HFFc6 (cell line): ENCODE measurements at places on chromosomes 5 and 9. TPM values are rescaled to one million over a fixed set of nuclear protein-coding genes. Genes with fewer than 3 reads are reported as not detected.

The ANKRD34B gene
- not detected in 2 replicates for total RNA-seq

The NMUR2 gene
- total RNA-seq: not detected in 3 replicates

The LCN1 gene
- not detected in 3 replicates for total RNA-seq

The CENPH gene
- 9.3 to 20.9 TPM (median 17.1 TPM) in 3 replicates for total RNA-seq

- peaks cover 8% of the 10 kb centered on the region; the same call in 1 of the 2 replicates for H3K4me1 ChIP-seq
- H3K36me3 ChIP-seq: no peaks in the 10 kb centered on the region
- no peaks in the 10 kb centered on the region for H3K27me3 ChIP-seq
- DNase-seq: no peak
- H3K4me3 ChIP-seq: no peak overlapping the region
- H3K27ac ChIP-seq: no peak overlapping the region
Measured at GRCh38 chr5:125262782-125263181, 516.3 kb upstream of the ZNF608 start.

DNA sequence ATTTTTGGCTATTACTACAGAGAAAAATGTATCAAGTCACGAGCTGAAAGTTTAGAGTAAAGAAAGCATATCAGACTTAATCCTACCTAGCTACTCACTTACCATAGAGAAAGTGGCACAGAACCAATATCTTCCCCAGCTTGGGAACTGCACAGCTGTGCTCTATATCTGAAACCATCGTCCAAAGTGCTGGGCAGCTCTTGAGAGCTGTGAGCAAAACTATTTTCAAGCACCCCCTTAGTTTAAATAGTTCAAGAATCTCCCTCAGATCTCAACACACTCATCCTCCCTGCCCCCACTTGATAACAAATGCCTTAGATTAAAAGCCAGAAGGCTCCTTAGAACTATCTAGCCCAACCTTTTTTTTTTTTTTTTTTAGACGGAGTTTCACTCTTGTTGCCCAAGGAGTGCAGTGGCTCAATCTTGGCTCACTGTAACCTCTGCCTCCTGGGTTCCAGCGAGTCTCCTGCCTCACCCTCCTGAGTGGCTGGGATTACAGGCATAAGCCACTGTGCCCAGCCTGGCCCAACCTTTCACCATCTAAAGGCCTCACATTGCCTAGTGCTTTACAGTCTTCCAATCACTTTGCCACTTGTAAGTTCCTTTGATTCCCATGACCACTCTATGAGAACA is 94.2 kb upstream of the APC start:
- H3K4me1 ChIP-seq: peaks cover 15% of the 10 kb centered on the region
- no peak overlapping the region for H3K4me3 ChIP-seq
- H3K27me3 ChIP-seq: peaks cover 5% of the 10 kb centered on the region
- no peaks in the 10 kb centered on the region for H3K36me3 ChIP-seq

DNA sequence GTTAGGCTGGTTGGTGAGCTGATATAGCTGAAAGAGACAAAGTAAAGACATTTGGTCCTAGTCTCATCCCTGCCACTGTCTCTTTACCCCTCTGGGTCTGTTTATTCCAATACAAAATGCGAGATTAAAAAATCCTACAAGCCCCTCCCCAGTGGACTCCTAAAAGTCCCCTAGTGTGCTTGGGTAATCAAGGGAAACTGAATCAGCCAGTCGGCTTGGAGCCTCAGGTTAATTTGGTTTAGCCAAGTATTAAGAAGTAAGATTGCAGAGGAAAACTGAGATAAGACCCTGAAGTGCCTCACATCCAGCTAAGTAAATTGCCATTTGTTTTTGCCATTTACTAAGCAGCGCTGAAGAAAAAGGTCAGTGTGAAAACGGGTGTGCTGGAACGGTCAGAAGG is 10.4 kb downstream of the NIM1K start:
- H3K4me1 ChIP-seq: peaks cover 15% of the 10 kb centered on the region
- no peak overlapping the region for H3K27ac ChIP-seq
- no peak for DNase-seq

GRCh38 chr9:5817862-5818261 is 15.1 kb downstream of the ERMP1 start:
- H3K27me3 ChIP-seq: no peaks in the 10 kb centered on the region
- peaks cover 36% of the 10 kb centered on the region for H3K4me1 ChIP-seq
- H3K27ac ChIP-seq: peak overlapping the region; percentile 45
- no peak overlapping the region for H3K4me3 ChIP-seq
- H3K36me3 ChIP-seq: peaks cover 4% of the 10 kb centered on the region; the same call in 1 of the 2 replicates

DNA sequence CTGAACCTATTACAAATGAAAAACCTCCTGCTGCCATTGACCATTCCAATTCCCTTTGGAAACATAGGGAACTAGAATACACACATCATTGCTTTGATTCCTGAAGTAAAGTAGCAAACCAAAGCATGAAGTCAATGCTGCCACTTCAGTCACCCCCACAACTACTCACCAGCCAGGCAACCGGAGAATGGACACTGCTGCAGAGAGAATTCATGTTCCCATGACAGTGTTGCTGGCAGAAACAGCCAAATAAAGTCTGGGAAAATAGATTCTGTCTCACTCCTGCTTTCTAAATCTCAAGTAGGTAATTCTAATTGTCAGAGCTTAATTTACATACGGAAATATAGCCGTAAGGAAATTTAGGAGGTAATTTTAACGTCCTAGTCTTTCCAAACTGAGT is 162.9 kb upstream of the PLPPR1 start:
- H3K4me1 ChIP-seq: no peaks in the 10 kb centered on the region
- no peak overlapping the region for H3K4me3 ChIP-seq
- H3K27ac ChIP-seq: no peak overlapping the region
- H3K36me3 ChIP-seq: no peaks in the 10 kb centered on the region; the same call in 1 of the 2 replicates
- DNase-seq: no peak

DNA sequence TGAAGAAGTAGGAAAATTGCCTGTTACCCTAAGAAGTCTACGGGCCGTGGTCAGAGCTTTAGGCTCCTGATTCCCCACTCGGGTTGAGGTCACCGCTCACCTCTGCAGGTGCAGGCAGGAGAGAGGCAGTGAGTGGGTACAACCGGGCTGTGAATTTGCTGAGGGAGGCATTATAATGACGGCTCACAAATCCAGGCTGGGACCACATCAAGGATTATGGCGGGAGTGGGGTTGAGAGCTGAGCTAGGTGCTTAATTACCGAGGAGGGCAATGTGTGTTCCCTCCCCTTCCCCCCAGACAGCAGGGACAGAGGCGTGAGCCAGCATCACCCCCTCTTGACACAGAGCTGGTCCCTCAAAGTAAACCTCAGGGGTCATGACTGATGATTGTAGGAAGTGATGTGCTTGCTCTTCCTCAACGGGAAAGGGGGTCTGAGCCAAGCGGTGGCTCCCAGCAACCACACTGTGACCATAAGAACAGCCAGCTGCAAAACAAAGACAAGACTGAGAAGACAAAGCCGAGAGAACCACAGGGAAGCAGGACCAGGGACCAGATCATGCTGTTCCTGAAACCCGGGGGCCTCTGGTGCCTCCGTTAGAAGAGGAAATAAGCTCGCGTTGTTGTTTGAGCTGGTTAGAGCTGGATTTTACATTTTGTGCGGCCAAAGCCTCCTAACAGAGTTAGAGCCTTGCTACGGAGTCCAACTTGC is 77.7 kb downstream of the OLFM1 start:
- H3K27me3 ChIP-seq: peaks cover 12% of the 10 kb centered on the region
- H3K36me3 ChIP-seq: peaks cover 3% of the 10 kb centered on the region; the same call in 1 of the 2 replicates
- no peak overlapping the region for H3K4me3 ChIP-seq
- no peak for DNase-seq
- no peak overlapping the region for H3K27ac ChIP-seq

DNA sequence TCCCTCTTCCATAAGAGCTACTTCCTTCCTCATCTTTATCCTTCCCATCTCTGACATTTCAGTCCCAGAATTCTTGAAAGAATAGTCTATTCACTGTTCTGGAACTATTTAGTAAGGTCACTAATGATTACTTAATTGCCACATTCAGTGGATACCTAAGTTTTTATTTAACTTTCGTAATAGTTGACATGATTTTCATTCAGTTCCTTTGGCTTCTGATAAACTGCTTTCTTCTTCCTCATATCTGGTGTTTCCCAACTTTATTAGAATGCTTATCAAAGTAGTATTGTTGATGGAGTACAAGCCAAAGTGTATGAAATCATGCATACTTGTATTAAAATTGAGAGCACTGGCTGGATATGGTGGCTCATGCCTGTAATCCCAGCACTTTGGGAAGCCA is 10.8 kb downstream of the UBE2D2 start:
- no peaks in the 10 kb centered on the region; the same call in 1 of the 2 replicates for H3K27me3 ChIP-seq
- peaks cover 53% of the 10 kb centered on the region for H3K4me1 ChIP-seq
- DNase-seq: no peak
- no peaks in the 10 kb centered on the region for H3K36me3 ChIP-seq

GRCh38 chr9:35909687-35910612 is 660 bp downstream of the SPAAR start:
- peak overlapping the region; percentile 52 for H3K27ac ChIP-seq
- no peak overlapping the region for H3K4me3 ChIP-seq
- H3K27me3 ChIP-seq: peaks cover 2% of the 10 kb centered on the region

GRCh38 chr5:38297830-38298608 is 39.7 kb downstream of the EGFLAM start:
- H3K36me3 ChIP-seq: no peaks in the 10 kb centered on the region
- peaks cover 10% of the 10 kb centered on the region for H3K27me3 ChIP-seq
- H3K4me3 ChIP-seq: no peak overlapping the region

DNA sequence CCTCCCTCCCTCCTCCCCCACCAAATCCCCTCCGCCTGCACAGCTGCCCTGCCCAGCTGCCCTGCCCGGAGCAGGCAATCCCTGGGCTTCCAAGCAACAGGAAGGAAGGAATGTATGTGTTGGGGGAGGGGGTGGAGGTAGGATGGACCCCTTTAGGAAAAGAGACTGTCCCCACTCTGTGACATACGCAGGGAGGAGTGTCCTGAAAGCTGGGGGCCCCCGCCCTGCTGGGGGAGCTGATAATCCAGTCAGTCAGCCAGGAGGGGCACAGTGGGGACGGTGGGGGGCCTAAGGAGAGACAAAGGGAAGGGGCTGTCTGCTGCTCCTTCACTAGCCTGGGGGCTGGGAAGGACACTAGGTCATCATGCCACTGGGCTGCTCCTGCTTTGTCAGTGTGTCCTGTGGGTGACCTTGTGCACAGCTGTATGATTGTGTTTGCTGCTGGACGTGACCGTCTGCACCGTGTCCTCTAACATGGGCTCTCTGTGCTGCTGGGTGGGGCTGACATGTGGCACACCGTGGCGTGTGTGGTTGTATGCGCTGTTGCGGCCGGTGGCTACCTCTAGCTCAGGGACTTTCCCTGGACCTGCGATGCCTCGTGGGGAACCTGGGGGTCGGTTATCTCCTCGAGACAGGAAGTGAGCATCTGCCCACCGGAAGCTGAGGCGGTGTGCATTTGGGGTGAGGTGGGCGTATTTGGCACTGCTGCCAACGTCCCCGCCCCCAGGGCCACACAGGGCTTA is 3.0 kb downstream of the N4BP3 start:
- H3K27ac ChIP-seq: no peak overlapping the region
- no peaks in the 10 kb centered on the region for H3K4me1 ChIP-seq
- H3K4me3 ChIP-seq: no peak overlapping the region
- peaks cover 28% of the 10 kb centered on the region for H3K27me3 ChIP-seq

- no peaks in the 10 kb centered on the region for H3K27me3 ChIP-seq
- no peaks in the 10 kb centered on the region for H3K36me3 ChIP-seq
- H3K4me1 ChIP-seq: no peaks in the 10 kb centered on the region
- no peak overlapping the region for H3K4me3 ChIP-seq
Measured at GRCh38 chr9:83749706-83750105, 41.9 kb upstream of the UBQLN1 start.

DNA sequence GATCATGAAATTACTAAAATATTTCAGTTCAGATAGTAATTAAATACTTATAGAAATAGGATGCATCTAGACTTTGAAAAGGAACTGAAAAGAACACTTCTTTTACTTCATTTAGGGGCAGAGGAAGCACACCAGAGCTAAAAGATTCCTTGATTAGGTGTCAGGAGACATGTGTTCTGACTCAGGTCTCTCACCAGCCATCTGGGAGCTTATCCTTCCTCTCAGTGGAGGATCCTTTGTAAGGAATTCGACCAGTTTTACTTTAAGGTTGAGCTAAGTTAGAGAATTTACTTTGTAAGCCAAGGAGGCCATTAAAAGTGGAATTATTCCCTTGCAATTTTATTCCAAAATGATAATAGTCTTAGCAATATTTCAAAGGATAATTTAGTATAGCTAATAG is 16.7 kb downstream of the VCAN start:
- no peak overlapping the region for H3K27ac ChIP-seq
- peak; percentile 9 for DNase-seq
- H3K27me3 ChIP-seq: peaks cover 1% of the 10 kb centered on the region; the same call in 1 of the 2 replicates
- peaks cover 20% of the 10 kb centered on the region for H3K36me3 ChIP-seq
- no peak overlapping the region for H3K4me3 ChIP-seq

- H3K27ac ChIP-seq: no peak overlapping the region
- H3K36me3 ChIP-seq: peaks cover 17% of the 10 kb centered on the region
- no peak overlapping the region for H3K4me3 ChIP-seq
- no peaks in the 10 kb centered on the region for H3K27me3 ChIP-seq
Measured at GRCh38 chr5:79641414-79641813, 29.2 kb downstream of the TENT2 start.

- DNase-seq: peak; percentile 88
- peaks cover 100% of the 10 kb centered on the region for H3K4me1 ChIP-seq
- H3K36me3 ChIP-seq: peaks cover 63% of the 10 kb centered on the region
- H3K4me3 ChIP-seq: peak overlapping the region; percentile 67
- H3K27ac ChIP-seq: peak overlapping the region; percentile 82
Measured at GRCh38 chr9:79686381-79687130, 114.8 kb downstream of the TLE4 start.

- H3K36me3 ChIP-seq: no peaks in the 10 kb centered on the region
- no peaks in the 10 kb centered on the region for H3K4me1 ChIP-seq
- DNase-seq: no peak
- H3K4me3 ChIP-seq: no peak overlapping the region
- no peak overlapping the region for H3K27ac ChIP-seq
Measured at GRCh38 chr9:127263237-127263636, 1.3 kb upstream of the GARNL3 start.

- no peaks in the 10 kb centered on the region for H3K36me3 ChIP-seq
- no peak for DNase-seq
- no peaks in the 10 kb centered on the region for H3K4me1 ChIP-seq
- H3K27me3 ChIP-seq: no peaks in the 10 kb centered on the region
Measured at GRCh38 chr9:1034271-1034670, 15.9 kb upstream of the DMRT2 start.

GRCh38 chr5:156407251-156407650 is 80.3 kb downstream of the SGCD start:
- H3K4me1 ChIP-seq: peaks cover 15% of the 10 kb centered on the region
- H3K36me3 ChIP-seq: peaks cover 5% of the 10 kb centered on the region; the same call in 1 of the 2 replicates
- H3K27me3 ChIP-seq: no peaks in the 10 kb centered on the region
- no peak overlapping the region for H3K27ac ChIP-seq
- H3K4me3 ChIP-seq: no peak overlapping the region
- DNase-seq: no peak

- H3K36me3 ChIP-seq: no peaks in the 10 kb centered on the region
- no peak overlapping the region for H3K4me3 ChIP-seq
- H3K27me3 ChIP-seq: no peaks in the 10 kb centered on the region; the same call in 1 of the 2 replicates
Measured at GRCh38 chr5:116507051-116507537, 67.5 kb downstream of the SEMA6A start.

- DNase-seq: no peak
- H3K27ac ChIP-seq: no peak overlapping the region
- no peak overlapping the region for H3K4me3 ChIP-seq
- no peaks in the 10 kb centered on the region for H3K4me1 ChIP-seq
- H3K36me3 ChIP-seq: no peaks in the 10 kb centered on the region
Measured at GRCh38 chr9:14383294-14383693, 69.4 kb upstream of the NFIB start.
